Lower lobe of right lung (tissue), 2 donors: ENCODE measurements at places on chromosomes 1 and 21.

DNA sequence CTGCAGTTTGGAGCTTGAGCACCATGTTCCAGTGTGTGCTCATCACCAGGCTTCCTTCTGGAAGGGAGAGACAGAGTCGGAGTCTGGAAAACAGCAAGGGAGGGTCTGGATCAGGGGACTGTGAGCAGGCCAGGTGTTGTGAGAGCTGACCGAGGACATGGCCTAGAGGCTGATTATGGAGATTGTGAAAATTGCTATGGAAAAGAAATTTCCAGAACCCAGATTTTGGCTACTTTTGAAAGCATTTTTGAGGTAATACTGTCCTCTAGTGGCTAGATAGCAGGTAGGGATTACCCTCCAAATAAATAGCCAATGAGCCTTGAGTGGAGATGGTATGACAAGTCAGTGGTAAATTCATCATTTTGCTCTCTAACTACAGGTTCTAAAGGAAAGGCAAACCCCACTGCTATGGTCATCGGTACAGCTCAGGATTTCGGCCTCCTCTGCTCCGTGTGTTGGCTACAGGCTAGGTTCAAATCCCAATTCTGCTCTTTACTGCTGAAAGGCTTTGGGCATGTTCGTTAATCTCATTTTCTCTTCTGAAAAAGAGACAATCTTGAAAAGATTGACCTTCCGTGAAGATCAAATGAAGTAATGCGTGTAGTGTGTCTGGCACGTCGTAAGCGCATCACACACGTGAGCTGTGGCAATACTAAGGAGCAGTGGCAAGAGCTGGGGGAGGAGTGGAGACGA is 1.0 kb upstream of the HAO2 start:
- DNase-seq, result no peak

DNA sequence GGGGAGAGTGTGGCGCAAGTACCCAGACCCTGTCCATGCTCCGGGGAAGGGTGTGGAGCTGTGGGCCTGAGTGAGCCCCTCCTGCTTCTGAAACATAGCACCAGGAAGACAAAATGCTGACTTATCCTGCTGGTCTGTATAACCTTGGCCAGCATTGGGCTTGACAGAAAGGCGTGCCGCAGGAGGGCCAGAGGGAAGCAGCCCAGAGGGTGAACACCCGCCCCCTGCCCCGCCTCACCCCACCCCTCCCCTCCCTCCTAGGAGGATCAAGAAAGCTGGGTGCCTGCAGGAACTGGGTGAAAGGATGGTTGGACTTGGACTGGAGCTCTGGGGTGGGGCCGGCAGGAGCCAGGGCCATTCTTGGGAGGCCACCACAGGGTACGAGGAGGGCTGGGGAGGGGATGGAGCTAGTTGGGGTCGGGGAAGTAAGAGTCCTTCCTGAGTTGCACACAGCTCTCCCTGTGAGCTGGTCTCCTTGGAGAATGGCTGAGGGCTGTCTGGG is 27.1 kb downstream of the PTPRF start:
- DNase-seq, result peak; percentile 67

GRCh38 chr1:44661781-44662682 is 12.2 kb downstream of the TMEM53 start:
- DNase-seq, result no peak

DNA sequence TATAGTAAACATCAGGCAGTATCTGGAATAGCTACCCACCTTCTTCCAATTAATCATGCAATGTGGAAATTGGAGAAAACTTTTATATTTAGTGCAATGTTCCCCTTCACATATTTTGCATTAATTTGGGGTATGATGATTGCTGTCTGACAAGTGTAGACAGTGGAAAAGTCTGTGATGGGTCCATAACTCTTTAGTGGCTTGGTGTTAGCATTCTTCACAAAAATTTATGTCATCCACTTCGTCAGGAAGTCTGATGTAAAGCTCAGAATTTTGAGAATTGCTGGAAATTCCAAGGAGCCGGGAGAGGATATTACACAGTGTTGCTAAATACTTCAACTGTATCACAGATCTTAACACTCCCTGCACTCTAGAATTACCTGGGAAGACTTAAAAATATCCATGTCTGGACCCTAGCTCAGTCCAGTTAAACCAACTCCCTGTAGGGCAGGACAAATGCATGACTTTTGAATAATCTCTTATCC is 549.7 kb upstream of the PLXNA2 start:
- DNase-seq, result no peak

DNA sequence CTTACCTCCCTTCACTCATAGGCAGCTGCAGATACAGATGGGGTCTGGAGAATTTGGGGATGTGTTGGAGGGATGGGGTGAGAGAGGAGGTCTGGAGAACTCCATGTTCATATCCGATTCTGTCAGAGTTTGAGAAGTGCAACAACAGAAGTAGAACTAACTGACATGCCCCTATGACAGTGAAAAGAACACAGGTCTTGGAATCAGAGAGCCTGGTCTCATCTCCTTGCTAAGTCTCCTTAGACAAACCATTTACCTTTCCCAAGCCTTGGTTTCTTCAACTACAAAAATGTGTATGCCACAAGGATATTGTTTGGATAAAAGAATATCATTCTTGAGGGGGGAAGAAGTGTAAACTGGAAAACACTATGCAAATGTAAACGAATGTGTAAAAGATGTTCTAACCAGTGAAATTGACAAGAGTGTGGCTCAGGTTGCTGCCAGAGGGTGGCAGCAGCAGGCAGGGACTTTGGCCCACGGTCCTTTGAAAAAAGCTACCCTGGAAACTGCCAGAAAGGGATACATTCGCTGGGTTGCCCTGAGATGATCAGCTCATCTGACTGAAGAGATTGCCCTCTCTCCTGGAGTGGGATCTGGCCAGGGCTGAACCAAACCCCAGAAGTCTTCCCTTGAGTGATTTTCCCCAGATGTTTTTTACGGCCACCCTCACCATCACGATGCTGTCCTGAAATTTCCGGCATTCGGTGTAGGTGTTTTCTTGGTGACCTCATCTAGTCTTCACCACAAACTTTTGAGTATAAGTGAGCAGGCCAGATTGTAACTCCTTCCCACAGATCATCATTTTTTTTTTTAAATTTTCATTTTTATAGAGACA is 17.0 kb upstream of the CD2 start:
- no peak for DNase-seq

GRCh38 chr21:34279883-34280282 is 83.9 kb upstream of the KCNE2 start:
- no peak for DNase-seq
